ENCODE measurements at places on chromosomes 13 and 19. TPM values are rescaled to one million over a fixed set of nuclear protein-coding genes. Genes with fewer than 3 reads are reported as not detected.
A peak's percentile ranks its signal among the peaks of the same experiment; 100 is the strongest.

- H3K36me3 ChIP-seq: peaks cover 51% of the 10 kb centered on the region
- H3K27ac ChIP-seq: peak overlapping the region; percentile 38
- peaks cover 27% of the 10 kb centered on the region for H3K4me1 ChIP-seq
- no peaks in the 10 kb centered on the region for H3K27me3 ChIP-seq
- no peak for DNase-seq
Measured at GRCh38 chr19:35270381-35270811, 1.6 kb downstream of the USF2 start.

- no peak for DNase-seq
- no peaks in the 10 kb centered on the region for H3K4me1 ChIP-seq
- H3K27me3 ChIP-seq: peaks cover 5% of the 10 kb centered on the region
- no peak overlapping the region for H3K27ac ChIP-seq
- H3K36me3 ChIP-seq: peaks cover 2% of the 10 kb centered on the region
Measured at GRCh38 chr13:42728507-42729180, 52.7 kb upstream of the FAM216B start.

DNA sequence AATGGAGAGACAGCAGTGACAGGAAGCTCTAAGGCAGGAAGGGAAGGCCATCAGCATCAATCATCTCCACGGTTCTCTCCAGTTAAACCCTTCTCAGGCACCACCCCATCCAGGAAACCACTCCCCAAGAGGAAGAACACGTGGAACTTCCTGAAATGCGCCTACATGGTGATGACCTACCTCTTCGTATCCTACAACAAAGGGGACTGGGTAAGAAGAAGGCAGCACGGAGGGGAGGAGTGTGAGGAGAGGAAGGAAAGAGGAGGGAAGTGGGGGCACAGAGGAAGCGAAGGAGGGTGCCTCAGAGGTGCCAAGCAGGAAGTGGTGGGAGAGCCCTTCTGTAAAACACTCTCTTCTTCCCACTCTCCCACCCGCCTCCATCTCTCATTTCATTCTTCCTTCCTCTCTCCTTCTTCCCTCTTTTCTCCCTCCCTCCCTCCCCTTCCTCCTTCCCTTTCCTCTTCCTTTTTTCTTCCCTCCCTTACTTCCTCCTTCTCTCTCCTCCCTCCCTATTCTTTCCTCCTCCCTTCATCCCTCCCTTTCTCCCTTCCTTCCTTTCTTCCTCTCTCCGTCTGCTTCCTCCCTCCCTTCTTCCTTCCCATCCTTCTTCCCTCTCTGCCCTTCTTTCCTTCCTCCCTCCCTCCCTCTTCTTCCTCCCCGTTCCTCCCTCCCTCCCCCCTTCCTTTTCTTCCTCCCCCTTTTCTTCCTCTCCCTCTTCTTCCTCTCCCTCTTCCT, 12.6 kb downstream of the ZSCAN5A start:
- H3K4me3 ChIP-seq: no peak overlapping the region
- H3K27me3 ChIP-seq: no peaks in the 10 kb centered on the region
- DNase-seq: no peak
- H3K36me3 ChIP-seq: peaks cover 21% of the 10 kb centered on the region
- peak overlapping the region; percentile 42 for H3K27ac ChIP-seq

DNA sequence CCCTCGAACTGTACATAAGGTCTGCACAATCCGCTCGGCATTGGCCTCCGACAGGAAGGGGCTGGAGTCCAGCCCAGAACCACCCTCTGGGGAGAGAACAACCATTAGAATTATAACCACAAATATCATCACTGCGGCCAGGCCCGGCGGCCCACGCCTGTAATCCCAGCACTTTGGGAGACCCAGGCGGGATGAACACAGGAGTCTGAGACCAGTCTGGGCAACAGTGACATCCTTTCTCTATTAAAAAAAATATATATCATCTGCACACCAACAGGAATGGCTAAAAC, 11.4 kb downstream of the COQ8B start:
- H3K36me3 ChIP-seq: peaks cover 22% of the 10 kb centered on the region
- H3K27me3 ChIP-seq: no peaks in the 10 kb centered on the region
- no peak overlapping the region for H3K27ac ChIP-seq
- no peak overlapping the region for H3K4me3 ChIP-seq
- DNase-seq: no peak

DNA sequence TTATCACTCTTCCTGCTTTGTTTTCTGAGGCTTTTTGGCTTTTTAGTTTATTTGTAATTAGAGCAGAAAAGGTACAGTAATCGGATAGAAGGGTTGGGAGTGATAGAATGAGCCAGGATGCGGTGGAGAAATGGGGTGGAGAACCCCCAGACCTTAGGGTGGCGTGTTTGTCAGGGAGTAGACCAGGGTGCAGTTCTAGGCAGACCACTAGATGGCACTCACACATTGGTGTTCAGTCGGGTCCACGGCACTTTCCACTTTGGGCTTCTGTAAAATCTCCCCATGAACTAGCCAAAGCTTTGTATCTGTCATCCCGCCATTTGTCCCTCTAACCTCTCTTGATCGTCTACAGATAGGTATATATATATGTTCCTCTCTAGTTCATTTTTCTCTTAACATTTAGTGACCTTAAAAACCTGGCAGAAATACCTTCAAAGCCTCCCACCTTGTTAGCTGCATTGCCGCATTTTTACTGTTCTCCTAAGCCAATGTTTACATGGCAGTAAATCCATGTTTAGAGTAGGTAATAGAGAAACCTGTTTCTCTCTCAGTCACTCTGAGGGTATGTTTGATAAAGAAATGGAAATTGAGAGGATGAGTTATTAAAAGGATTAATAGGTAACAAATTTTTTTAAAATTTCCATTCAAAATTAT, 154.9 kb downstream of the TM9SF2 start:
- no peak overlapping the region for H3K4me3 ChIP-seq
- peak overlapping the region; percentile 38 for H3K27ac ChIP-seq
- no peaks in the 10 kb centered on the region for H3K36me3 ChIP-seq
- no peaks in the 10 kb centered on the region for H3K27me3 ChIP-seq

Gene TSSK6
- 3.1 TPM for total RNA-seq

GRCh38 chr19:49441210-49441959, at the start of gene SLC17A7:
TSS of gene SLC17A7 (minus strand) at chr19:49441527. CDS start at chr19:49441379, 148 bp downstream.
- H3K27ac ChIP-seq: peak within 1 kb of the TSS; percentile 21
- peaks cover 56% of the 10 kb centered on the region for H3K27me3 ChIP-seq
- peak within 1 kb of the TSS; percentile 74 for H3K4me3 ChIP-seq
- H3K4me1 ChIP-seq: peaks cover 29% of the 10 kb centered on the region
- DNase-seq: peak; percentile 67
- peaks cover 3% of the 10 kb centered on the region for H3K36me3 ChIP-seq

DNA sequence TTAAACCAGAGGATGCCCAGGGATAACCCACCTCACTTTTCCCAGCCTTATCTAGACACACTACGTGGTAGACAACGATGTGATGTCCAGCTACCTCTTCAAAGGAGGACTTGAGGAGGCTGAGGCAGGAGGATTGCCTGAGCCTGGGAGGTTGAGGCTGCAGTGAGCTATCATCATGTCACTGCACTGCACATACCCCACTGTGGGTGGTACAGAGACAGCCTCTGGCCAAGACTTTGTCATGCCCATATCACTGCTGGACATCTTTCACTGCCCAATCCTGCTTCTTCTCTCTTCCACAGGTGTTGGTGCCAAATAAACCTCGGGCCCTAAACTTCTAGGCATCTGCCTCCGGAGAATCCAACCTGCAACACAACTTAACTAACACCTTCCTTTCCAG, 85.8 kb downstream of the FAM216B start:
- H3K4me3 ChIP-seq: no peak overlapping the region
- peaks cover 3% of the 10 kb centered on the region for H3K27me3 ChIP-seq
- no peak overlapping the region for H3K27ac ChIP-seq
- no peaks in the 10 kb centered on the region for H3K4me1 ChIP-seq
- DNase-seq: no peak

Gene FFAR2
- total RNA-seq: not detected

Gene ADGRE2
- total RNA-seq: 0.58 TPM

DNA sequence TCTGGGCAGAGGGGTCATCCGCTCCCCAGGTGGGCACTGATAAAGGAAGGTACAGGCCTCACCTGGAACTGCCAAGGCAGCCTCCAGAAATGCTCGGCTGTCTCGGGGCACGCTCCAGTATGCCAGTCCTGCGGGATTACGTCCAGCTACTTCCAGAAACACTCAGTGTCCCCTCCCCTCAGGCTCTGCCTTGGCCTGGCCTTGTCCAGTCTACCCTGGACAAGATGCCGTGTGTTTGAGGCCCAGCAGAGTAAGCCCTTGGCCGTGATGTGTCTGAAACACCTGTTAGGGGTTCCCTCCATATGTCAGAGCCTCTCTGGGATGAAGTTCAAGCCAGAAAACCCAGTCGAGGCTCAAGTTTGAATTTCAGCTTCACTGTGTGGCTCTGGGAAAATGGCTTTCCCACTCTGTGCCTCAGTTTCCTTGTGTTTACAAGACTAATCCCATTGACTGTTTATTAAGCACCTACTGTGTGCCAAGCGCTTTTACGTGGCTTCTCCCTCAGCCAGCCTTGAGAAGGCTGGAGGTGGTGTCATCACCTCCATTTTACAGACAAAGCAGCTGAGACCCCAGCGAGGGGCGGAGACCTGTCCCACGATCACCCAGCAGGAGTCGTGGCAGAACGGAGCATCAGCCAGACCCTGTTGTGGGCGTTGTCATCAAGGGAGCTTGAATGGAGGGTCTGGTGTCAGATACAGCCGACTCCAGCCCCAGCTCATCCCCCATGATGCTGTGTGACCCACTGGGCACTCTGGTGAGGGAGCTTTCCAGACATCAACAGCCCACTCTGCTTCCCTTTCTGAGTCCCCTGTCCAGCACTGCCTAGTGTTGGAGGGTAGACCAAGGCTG, 2.0 kb upstream of the PIK3R2 start:
- peak overlapping the region; percentile 66 for H3K4me3 ChIP-seq
- H3K4me1 ChIP-seq: peaks cover 22% of the 10 kb centered on the region
- peaks cover 12% of the 10 kb centered on the region for H3K36me3 ChIP-seq

GRCh38 chr13:24614306-24615080, 65.7 kb upstream of the ATP12A start:
- DNase-seq: no peak
- H3K36me3 ChIP-seq: no peaks in the 10 kb centered on the region
- H3K27me3 ChIP-seq: no peaks in the 10 kb centered on the region
- H3K4me1 ChIP-seq: peaks cover 33% of the 10 kb centered on the region

GRCh38 chr19:53555352-53555751, 17.4 kb downstream of the ZNF331 start:
- H3K4me1 ChIP-seq: peaks cover 19% of the 10 kb centered on the region
- no peak for DNase-seq
- H3K4me3 ChIP-seq: peak overlapping the region; percentile 83
- peaks cover 53% of the 10 kb centered on the region for H3K36me3 ChIP-seq
- H3K27ac ChIP-seq: peak overlapping the region; percentile 95
- H3K27me3 ChIP-seq: no peaks in the 10 kb centered on the region

DNA sequence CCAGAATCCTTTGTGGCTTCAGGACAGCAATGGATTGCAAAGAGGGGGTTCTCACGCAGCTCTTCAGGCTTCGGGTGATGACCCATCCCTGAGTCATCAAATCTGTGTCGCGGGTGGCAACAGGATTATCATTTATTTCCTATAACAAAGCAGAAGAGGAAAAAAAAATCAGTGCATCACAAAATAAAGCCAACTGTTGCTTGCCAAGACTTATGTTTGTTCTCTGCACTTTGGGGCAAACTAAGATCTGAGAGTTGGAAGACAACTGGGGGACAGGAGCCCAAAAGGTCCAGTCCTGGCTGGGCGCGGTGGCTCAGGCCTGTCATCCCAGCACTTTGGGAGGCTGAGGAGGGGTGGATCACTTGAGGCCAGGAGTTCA, 6.4 kb downstream of the GNA15 start:
- H3K36me3 ChIP-seq: peaks cover 18% of the 10 kb centered on the region
- peak; percentile 77 for DNase-seq
- peaks cover 38% of the 10 kb centered on the region for H3K4me1 ChIP-seq
- H3K27me3 ChIP-seq: no peaks in the 10 kb centered on the region

Gene OVOL3
- not detected for total RNA-seq

Gene SBK2
- not detected for total RNA-seq

- H3K4me1 ChIP-seq: no peaks in the 10 kb centered on the region
- H3K27ac ChIP-seq: no peak overlapping the region
- H3K4me3 ChIP-seq: no peak overlapping the region
- H3K27me3 ChIP-seq: no peaks in the 10 kb centered on the region
- no peaks in the 10 kb centered on the region for H3K36me3 ChIP-seq
Measured at GRCh38 chr13:93778548-93778947, 551.9 kb downstream of the GPC6 start.

- H3K27ac ChIP-seq: no peak overlapping the region
- H3K36me3 ChIP-seq: no peaks in the 10 kb centered on the region
- peaks cover 3% of the 10 kb centered on the region for H3K4me1 ChIP-seq
- DNase-seq: no peak
Measured at GRCh38 chr13:43911871-43912270, 32.2 kb downstream of the LACC1 start.

Gene LILRA5
- not detected for total RNA-seq

Gene MYBPC2
- 0.94 TPM for total RNA-seq

Gene CEACAM3
- total RNA-seq: not detected

- no peak overlapping the region for H3K27ac ChIP-seq
- no peaks in the 10 kb centered on the region for H3K27me3 ChIP-seq
- no peak overlapping the region for H3K4me3 ChIP-seq
- no peak for DNase-seq
Measured at GRCh38 chr13:26024558-26024957, 27.3 kb downstream of the SHISA2 start.

Gene ZNF135
- 0.12 TPM for total RNA-seq

Gene C19orf67
- not detected for total RNA-seq

DNA sequence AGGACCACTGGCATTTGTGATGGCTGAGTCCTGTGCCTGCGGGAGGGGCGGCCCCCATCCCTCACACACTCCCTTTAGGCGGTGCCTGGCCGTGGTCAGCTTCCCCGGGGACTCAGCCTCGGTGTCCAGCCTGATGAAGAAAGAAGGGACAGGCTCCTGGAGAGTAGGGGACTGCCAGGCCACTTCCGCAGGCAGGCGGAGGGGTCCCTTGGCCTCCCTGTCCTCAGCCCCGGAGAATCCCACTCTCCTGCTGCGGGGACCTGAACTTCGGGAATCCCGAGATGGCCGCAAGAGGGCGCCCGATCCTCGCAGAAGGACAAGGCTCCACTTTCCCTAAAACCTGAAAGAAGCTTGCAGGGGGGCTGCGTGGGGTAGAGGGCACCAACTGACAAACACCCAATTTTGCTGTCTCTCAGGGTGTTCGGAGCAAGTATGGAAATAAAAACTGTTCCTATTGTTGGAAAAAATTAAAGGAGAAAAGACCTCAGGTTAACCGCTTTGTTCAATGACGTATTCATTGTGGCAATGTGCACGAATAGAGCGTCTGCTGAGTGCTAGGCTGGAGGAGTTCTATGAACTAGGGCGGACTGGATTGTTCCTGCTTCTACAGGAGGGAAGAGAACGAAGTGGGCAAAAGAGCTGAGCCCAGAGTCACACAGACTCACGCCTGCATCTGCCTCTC, 297.3 kb downstream of the ZNF536 start:
- H3K36me3 ChIP-seq: no peaks in the 10 kb centered on the region
- peak; percentile 57 for DNase-seq
- no peak overlapping the region for H3K27ac ChIP-seq
- peaks cover 24% of the 10 kb centered on the region for H3K27me3 ChIP-seq
- no peak overlapping the region for H3K4me3 ChIP-seq

DNA sequence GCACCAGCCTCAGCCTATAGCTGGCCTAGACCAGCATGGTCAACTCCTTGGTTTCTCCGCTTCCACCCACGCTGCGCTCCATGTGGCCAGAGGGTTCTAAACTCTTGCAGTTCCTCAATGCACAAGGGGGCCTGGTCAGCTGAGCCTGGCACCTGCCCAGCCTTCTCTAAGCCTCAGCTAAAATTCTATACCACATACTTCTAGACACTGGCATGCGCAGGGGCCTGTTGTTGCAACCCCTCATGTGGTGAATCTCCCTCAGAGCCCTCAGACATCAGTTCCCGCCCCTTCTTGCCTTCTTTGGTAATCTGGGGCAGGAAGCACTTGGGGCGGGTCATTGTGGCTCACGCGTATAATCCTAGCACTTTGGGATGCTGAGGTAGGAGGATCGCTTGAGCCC, 19.7 kb upstream of the LDLR start:
- no peaks in the 10 kb centered on the region for H3K27me3 ChIP-seq
- H3K27ac ChIP-seq: no peak overlapping the region
- H3K4me3 ChIP-seq: no peak overlapping the region
